ENCODE measurements at places on chromosomes 6 and 20.

GRCh38 chr6:26475823-26476729 is 18.3 kb downstream of the BTN2A1 start:
- no peak for DNase-seq

DNA sequence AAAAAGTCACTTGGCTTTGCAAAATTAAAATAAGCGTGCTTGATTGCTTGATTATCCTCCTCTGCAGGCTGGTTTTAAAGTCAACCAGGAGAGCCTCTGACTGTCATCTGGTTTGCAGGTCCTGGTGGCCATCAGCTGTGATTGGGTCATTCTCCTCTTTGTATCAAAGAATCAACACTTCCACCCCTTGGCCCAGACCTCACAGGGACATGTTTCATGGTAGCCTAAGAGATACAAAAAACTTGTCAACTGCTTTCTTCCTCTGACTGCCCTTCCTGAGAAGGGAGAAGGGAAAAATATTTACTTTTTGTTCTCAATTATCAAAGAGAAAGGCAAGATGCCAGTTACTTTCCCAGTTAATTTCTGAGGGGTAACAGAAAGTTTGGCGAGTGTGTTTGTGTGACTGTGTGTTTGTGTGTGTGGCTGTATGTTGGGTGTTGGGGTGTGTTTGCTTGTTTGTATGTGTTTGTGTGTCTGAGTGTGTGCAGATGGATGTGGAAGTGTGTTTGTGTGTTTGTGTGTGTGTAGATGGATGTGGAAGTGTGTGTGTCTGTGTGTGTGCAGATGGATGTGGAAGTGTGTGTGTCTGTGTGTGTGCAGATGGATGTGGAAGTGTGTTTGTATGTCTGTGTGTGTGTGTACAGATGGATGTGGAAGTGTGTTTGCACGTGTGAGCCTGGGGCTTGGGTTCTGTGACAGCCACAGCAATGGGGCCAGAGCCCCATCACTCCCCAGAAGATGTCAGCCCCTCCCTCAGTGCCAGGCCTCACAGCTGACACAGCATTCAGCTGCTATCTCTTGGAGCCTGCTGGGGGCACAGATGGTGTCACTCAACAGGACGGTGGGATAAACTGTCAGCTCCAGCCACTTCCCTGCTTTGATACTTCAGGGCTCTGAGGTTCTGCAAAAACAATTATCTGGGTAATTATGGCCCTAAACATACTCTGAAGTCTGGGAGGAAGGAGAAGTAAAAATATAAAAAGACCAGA is 98.6 kb upstream of the RNF24 start:
- no peak for DNase-seq

GRCh38 chr6:160586374-160586773 is 77.7 kb downstream of the LPA start:
- no peak for DNase-seq

DNA sequence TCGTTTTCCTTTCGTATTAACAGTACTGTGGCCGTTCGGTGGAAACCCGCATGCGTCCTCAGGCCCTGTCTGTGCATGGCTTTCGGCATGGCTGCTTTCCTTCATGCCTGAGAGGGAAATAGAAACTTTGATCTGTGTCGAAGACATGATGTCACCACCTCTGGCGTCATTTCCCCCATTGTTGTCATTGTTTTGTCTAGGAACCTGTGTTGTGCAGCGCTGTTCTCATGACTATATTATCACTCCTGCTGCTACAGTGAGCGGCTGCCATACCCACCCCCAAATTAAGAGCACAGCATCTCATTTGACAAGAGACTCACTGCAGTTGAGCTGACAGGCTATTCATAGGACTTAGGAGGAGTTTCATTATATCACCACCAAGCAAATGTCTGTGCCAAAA is 172.3 kb downstream of the TMEM242 start:
- DNase-seq, result no peak

GRCh38 chr6:154847318-154847717 is 114.1 kb downstream of the SCAF8 start:
- DNase-seq, result no peak

- DNase-seq, result no peak
Observed at GRCh38 chr6:42714098-42714761, 8.2 kb downstream of the PRPH2 start.

- no peak for DNase-seq
Observed at GRCh38 chr20:9072861-9073500, 4.1 kb downstream of the PLCB4 start.

GRCh38 chr20:23434521-23435313 is 4.8 kb upstream of the CSTL1 start:
- no peak for DNase-seq

- DNase-seq, result no peak
Observed at GRCh38 chr20:34199183-34199582, 42.0 kb upstream of the ASIP start.

GRCh38 chr6:78460711-78461110 is 406.6 kb upstream of the IRAK1BP1 start:
- DNase-seq, result no peak

DNA sequence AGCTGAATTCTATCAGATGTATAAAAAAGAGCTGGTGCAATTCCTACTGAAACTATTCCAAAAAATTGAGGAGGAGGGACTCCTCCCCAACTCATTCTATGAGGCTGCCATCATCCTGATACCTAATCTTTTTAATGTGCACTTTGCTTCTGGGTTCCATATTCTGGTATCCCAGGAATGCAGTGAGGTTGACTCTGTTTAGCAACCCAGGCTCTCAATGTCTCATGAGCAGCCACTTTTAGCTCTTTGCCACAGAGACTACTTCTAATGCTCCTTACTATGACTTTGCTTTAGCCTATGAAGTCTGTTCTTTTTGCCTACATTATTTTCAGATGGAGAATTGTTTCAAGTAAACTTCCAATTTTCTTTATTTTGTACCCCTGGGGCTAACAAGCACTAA is 185.5 kb upstream of the NRSN1 start:
- DNase-seq, result no peak

- DNase-seq, result no peak
Observed at GRCh38 chr6:96917098-96917497, 7.4 kb upstream of the KLHL32 start.

- DNase-seq, result no peak
Observed at GRCh38 chr20:1119524-1119923, 1.1 kb downstream of the PSMF1 start.

DNA sequence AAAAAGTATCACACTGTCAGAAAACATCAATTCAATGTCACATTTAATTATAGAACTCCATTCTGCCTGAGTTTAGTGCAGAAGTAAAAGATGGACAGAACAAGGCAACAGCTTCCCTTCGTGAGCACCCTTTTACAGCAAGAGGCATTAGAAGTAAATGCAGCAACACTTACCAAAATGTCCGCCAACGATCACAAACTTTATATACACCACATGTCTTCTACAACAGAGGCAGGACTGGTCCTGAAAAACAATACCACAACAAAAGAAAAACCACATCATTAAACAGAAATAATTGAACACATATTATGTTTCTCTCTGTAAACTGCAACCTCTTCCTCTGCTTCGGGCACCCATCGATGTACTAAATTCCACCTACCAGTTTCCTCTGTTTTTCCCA is 92.9 kb downstream of the FYN start:
- no peak for DNase-seq

GRCh38 chr6:1703091-1703855 is 93.6 kb downstream of the FOXC1 start:
- DNase-seq, result no peak

DNA sequence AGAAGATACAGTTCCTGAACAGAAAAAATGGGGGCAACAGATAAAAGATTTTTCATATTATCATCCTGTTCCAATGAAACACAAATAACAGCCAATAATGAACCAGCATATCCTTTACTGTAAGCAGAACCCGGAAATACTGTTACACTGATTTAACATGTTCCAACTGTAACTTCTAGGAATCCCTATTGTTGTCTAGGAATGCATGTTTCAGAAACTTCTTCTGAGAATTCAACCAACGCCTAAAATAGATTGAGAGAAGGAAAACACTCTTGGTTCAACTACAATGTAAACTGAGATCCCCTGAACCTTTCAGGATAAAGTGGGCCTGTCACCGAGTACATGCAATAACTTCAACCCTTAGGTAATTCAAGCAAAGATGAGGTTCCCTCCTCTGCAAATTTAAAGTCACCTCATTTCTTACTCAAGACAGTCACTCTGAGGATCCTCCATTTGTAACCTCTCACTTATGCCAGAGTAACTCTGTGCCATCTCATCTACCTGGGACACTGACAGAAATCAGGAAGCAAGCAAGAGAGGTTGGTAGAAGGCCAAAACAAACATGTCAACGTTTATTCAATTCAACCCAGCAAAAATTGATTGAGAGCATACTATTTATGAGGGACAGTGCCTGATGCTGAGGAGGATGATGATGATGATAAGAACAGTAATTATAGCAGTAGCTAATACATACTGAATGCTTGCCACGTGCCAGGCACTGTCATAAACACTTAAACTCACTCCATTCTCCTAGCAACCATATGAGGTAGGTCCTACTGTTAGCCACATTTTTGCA is 14.1 kb downstream of the UBE3D start:
- no peak for DNase-seq

DNA sequence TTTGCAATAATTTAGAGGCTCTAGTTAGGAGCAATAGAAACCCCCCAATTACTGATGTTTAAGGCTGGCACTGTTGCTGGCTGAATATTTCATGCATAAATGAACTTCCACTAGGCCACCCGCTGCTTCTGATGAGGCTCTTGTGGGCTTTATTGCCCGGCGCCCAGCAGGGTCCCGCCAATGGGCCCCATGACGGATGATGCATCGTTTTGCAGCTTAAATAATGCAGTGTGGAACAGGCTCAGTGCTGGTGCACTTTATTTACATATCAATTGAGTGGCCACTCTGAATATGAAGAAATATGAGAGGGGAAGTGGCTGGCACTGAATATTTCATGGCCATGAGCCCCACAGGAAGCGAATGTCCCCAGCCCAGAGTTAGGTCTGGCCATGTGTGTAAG is 155.3 kb upstream of the MAFB start:
- DNase-seq, result no peak

- DNase-seq, result no peak
Observed at GRCh38 chr20:37142708-37143107, 36.4 kb upstream of the RPN2 start.

DNA sequence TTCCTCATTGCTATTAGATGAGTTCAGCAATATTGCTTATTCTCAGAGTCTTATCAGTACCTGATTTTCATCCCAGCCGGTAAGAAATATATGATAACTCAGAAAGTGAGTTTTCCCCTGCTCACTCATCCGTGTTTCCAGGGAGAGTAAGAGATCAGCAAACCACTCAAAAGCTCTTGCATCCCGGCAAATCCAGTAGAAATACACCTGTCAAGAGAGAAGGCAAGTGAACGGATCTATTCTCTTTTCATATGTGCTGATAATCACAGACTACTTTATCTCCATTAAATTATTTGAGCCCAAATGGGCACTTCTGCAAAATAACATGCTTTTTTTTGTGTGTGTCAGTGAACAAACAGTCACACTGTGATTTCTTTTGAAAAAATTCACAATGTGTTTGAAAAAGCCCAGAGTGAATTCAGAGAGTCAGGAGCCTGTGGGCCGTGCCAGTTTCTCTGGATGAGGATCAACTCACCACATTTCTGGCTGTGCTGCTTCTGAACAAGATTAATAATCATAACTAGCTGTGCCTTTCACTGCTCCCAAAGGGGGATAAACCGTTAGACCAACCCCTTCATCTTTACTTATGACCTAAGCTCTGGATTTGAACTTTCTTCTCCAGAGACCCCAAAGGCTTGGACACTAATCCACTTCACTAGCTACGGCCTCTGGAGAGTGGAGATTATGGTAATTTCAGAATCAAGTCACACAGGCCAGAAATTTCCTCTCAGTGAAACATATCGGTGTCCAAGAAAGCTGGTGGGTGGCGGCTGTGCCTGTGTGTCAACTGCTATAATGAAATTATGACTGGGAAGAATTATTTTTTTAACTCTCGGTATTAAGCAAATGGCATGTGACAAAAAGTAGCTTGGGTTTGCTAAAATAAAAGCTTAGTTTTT is 44.2 kb downstream of the NOX3 start:
- no peak for DNase-seq

- no peak for DNase-seq
Observed at GRCh38 chr6:121395736-121396135, 39.7 kb upstream of the GJA1 start.

DNA sequence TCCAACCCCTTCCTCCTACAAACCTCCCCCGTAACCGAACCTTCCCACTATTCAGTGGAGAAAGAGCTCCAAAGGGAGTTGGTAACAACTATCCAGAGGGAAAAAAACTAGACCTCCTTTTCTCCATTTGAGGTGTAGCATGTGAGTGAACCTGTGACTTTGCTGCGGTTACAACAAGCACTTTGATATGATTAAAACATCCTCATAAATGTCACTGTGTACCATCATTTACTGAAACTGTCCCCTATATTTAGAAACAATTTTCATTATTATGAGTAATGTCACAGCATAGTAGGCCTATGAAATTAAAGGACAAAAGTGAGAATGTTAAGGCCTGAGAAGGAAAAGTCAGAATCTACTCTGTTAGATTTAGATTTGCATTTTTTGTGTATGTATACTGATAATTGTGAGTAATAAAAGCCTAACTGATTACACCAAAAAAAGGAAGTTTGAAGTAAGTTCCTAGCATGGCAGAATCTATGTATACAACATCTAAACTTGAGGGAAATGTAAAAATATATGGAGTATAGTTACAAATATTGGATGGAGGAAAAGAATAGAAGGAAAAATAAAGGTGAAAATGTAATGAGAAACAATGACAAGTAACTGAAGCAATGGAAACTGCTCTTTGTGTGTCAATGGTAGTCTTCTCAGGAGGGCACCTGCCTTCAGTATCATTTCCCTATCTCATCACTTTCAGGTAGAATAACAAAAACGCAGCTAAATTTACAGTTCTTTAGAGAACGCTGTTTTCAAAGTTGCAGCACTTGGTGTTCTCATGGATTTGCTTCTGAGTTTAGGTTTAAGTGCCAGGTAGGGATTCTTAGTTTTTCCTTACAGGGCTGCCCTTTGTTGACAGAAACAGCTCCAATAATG is 145.9 kb downstream of the IMPG1 start:
- DNase-seq, result no peak

GRCh38 chr6:252775-253535 is 39.3 kb upstream of the DUSP22 start:
- DNase-seq, result no peak

DNA sequence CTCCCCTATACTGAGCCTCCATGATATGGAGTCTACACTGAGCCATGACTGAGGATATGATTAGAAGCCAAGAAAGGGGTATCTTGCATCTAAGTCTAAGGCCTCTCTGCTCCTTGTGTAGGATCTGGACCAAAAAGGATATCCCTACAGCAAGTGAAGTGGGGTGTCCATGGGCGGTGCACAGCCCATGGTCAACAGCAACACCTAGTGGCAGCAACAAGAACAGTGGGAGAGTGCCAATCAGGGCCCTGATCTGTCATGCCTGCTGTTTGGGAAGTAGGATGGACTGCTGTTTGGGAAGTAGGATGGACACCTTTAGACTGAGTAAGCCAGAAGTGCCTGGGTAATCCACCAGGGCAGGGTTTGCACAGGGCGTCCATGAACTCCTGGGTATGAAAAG is 22.4 kb downstream of the PTGIS start:
- no peak for DNase-seq

DNA sequence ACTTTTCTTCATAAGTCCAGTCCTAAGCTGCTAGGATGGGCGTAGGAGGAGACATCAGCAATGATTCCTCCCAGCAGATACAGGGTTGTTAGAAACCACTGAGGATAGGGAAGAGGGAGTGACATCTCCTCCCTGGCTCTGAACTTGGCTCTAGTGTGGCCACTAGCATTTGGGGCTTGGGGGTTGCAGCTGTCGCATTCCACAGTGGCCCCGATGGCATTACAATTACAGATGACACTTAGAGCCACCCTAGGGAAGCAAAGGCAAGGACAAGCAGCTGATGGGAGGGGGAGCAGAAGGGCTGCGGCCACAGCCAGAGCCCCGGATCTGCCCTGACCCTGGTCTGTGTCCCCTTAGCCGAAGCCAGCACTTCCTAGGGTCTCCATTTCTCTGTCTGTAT is 9.5 kb upstream of the CDKN1A start:
- DNase-seq, result no peak

All from thoracic aorta (tissue), 2 donors.